Epithelial cell of proximal tubule (primary cell): ENCODE measurements at places on chromosomes 4 and X. TPM values are rescaled to one million over a fixed set of nuclear protein-coding genes. Genes with fewer than 3 reads are reported as not detected.

GRCh38 chr4:8437281-8437680, 3.2 kb downstream of the ACOX3 start:
- no peak for DNase-seq

DNA sequence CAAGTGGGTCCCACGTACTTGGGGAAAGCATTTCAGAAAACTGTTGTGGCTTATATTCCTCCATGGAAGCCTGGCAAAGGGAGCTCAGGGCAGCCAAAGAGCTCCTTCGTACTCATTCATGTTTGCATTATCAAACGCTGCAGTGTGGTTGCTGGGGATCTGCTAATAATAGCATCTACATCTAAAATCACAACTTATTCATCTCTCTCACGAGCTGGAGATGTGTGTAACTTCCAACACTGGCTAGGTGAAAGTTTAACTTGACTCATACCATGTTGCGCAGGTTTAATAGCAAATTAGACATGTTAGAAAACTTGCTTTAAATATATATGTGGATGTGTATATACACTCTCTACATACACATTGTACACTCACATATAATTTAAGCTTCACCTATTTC, 415.1 kb downstream of the AFF2 start:
- DNase-seq: no peak

The SGMS2 gene
- 77.2 and 84.2 TPM in 2 replicates for total RNA-seq

The JADE3 gene
- total RNA-seq: 3.7 and 4.5 TPM in 2 replicates

The MAGEA2B gene
- not detected in 2 replicates for total RNA-seq

DNA sequence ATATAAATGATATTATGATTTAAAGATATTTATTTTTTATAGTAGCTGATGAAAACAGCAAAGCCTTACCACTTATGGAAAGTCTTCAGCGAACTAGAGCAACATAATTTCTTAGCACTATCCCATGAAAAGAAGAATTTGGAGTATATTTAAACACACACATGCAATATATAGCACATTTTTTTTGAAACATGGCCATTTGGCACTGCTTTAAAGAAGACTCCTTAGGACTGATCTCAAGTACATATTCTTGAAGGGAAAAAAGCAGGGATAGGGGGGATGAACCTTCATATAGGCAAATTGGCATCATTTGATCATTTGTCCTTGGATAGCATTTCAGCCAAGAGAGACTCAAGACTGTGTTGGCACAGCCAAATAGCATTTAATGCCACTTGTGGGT, 193.3 kb downstream of the ANKRD50 start:
- DNase-seq: no peak

DNA sequence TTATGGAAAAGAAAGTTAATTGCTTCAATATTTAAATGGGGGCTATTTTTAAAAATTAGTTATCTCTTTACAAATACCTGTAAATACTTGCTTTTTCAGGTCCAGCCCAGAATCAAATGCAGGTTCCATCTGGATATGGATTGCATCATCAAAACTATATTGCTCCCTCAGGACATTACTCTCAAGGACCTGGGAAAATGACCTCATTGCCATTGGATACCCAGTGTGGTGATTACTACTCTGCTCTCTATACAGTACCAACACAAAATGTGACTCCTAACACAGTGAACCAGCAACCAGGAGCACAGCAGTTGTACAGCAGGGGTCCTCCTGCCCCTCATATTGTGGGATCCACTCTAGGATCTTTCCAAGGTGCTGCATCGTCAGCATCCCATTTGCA, 29.2 kb downstream of the SEC24B start:
- DNase-seq: no peak

DNA sequence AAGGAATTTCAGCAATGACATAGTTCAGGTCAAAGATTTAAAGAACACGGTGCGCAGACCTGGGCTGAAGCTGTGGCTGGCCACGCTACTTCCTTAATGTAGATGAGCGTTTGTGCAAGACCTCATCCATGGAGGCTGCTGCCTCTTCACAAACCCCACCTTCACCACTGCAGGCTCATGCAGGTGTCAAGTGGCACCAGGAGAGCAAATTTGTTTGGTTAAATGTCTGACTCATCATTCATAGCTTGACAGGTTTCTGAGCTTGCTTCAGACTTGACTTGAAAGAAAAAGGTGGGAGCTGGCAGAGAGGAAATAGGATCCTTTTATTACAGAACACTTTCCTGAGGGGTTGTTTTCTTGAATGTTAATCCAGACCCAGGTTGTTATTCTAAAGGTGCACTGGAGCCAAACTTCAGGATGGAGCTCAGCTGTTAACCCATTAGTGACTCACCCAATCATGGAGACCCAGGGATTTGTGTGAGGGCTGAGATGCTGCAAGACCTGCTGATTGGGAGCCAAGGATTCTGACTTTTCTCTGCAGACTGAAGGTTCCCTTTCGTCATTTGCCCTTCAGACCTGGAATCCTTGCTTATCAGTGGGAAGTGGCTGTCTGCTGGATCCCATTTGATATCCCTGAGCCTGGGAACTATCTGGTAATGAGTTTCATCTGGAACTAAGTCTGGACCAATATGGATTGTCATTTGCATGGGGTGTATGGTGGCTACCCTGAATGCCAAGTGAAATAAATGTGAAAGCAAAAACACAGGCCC, 315.3 kb downstream of the PTTG2 start:
- no peak for DNase-seq

GRCh38 chrX:39502486-39502885, 595.3 kb downstream of the BCOR start:
- DNase-seq: no peak

DNA sequence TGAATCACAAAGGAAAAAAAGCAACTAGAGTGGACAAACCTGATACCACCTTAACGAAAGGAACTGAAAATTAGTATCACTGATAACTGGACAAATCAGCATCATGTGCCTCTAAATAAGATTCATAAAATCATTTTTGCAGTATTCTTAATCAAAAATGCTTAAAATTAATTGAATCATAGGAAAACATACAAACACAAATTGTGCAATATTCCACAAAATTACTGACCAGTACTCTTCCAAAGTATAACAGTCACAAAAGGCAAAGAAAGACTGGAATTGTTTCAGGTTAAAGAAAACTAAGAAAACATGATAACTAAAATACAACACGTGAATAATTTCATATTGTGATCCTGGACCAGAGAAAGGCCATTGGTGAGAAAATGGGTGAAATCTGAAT, 27.1 kb downstream of the FBXW7 start:
- no peak for DNase-seq

- DNase-seq: no peak
Measured at GRCh38 chrX:36573720-36574119, 434.4 kb upstream of the FAM47C start.

DNA sequence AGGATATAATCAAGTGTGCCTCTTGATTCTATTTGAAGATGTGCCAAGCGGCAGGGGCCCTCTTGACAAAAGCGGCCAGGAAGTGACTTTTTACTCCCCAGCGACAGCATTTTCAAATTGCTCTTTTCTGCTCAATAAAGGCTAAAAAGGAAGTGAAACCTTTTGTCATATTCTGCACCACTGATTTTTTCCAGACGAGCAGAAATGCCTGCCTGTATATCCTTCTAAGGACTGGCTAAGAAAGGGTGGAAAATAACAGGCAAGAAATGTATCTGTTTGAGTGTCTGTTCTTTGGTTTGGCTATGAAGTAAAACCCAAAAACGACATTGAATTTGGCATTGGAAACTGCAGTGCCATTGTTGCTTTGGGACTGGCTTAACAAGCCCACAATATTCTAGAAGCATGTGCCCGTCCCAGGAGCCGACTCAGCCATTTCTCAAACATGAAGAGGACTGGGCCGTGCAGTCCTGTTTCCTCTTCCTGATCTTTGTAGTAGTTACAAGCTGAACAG, 25.4 kb downstream of the TMSB4X start:
- no peak for DNase-seq

- no peak for DNase-seq
Measured at GRCh38 chrX:101415180-101416145, 7.4 kb downstream of the HNRNPH2 start.

DNA sequence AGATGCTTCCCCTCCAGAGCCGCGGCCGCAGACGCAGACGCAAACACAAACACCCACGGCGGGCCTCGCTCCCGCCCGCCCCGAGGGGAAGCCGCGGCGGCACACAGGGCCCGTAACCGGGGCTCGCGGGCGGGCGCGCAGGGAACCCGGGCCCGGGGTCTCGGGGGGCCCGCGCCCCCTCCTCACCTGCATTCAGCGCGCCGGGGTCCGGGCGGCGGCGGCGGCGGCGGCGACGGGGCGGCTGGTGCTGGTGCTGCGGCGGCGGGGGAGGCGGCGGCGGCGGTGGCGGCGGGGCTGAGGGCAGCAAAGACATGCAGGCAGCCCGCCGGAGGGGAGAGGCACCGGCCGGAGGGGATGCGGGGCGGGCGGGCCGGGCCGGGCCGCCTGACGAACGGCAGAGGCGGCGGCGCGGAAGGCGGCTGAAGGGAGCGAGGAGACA, 255 bp upstream of the CNOT6L start:
- no peak for DNase-seq

- DNase-seq: no peak
Measured at GRCh38 chr4:122914292-122914904, 8.0 kb downstream of the NUDT6 start.

The MTNR1A gene
- 0.36 TPM in 1 of 2 replicates, not detected in the other for total RNA-seq

DNA sequence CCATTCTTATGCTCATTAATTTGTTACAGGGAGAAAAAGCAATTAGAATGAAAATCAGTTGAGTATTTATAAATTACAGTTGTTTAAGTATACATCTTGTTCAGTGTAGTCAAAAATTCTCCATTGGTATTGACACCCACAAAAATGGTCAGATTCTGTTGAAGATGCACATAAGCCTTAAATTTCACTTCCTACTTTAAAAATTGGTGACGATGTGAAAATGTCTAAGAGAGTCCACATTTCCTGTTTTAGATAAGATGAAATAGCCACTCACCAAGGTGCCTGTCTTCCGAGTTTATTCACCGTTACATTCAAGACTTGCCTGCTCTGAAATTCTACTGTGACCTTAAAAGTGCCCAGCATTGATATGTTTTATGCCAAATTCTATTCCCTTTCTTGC, 93.6 kb downstream of the GPR143 start:
- DNase-seq: no peak

GRCh38 chrX:150566734-150567182, 1.7 kb upstream of the MTM1 start:
- DNase-seq: no peak

GRCh38 chrX:50627696-50628095, 157.1 kb upstream of the DGKK start:
- DNase-seq: no peak

The CT45A5 gene
- not detected in 2 replicates for total RNA-seq

- no peak for DNase-seq
Measured at GRCh38 chr4:87461281-87461700, 38.9 kb downstream of the NUDT9 start.

The PARM1 gene
- 0.87 and 1.3 TPM in 2 replicates for total RNA-seq

DNA sequence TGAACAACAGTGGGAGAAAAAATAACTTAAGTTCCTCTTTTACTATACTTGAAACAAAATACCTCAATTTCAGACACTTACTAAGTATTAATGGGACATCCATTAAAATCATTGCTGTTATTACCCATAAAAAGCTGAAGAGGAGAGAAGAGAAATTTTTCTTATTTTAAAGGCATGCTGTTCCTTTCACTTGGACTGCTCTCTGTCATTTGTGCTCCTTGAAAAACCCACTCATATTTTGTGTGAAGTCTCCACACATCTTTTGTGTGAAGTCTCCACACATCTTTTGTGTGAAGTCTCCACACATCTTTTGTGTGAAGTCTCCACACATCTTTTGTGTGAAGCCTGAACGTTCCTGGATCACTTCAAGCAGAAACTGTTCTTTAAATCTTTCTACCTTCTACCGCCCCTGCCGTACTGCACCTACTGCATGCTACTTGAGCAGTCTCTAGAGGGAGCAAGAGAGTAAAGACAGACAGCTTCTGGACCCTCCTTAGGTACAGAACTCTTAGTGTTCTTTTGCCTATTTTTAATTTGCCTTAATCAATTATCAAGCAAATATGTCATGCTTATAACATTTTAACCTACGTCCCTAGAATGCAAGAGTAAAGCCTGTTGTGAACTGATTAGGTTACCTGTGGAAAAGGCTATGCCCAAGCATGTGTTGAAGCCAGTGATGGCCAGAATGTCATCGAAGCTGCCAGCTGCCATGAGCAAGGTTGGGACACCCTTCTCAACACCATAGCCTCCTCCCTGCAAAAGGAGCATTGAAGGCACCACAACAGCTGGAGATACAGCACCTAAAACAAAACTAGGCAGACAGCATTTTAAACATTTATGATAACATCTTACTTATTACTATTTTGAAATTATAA, 27.1 kb upstream of the SLC9B1 start:
- peak; percentile 6 for DNase-seq

The ATP1B4 gene
- not detected in 2 replicates for total RNA-seq

The SMR3B gene
- total RNA-seq: not detected in 2 replicates

DNA sequence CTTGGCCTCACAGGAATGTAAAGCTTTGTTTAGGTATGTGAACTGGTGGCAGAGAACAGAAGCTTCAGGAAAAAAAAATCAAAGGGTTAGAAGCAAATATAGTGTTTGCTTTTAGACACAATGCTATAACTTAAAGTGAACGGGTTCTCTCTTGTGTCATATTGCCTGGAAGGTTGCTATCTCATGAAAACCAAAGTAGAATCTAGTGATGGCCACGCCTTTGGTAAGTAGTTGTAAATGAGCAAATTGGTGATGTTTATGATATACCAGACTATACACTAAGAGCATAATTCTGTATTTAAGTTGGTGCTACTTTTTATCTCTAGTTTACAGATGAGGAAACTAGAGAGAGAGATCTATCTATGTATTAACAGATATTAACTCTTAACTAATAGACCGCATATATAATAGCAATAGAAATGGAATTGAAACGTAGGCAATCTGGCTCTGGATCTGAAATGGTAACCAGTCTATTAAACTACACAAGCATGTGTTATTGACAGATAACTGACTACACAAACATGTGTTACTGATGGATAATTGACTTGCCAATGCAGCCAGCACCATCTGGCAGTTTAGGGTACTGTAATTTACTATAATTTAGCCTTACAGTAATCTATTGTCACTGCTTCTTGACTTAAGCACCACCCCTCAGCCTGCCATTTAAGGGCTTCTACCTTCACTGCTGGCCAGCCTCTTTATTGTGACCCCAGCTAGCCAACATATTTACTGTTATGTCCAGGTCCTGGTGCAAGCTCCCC, 40.8 kb downstream of the HCCS start:
- DNase-seq: no peak

- no peak for DNase-seq
Measured at GRCh38 chr4:116132946-116133345, 952.4 kb downstream of the TRAM1L1 start.

DNA sequence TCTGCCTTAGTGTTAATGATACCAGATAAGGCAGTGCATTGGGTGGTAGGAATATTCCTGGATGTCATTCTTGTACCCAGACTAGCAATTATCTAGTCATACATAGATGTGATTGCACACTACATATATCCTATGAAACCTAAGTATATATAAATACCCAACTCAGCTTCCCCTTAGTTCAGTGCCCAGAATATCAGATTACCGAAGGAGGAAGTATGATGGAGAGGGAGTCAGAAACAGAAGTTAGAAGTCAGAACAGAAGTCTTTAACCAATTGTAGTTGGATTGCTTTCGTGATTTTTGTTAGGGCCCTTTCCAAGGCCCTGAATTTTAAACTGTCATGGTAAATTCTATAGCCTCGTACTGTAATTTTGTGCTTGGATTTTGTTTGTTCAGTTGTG, 42.9 kb downstream of the MOB1B start:
- DNase-seq: no peak
